ENCODE measurements at places on chromosomes 16 and 17.

GRCh38 chr16:28826141-28826540, 3.3 kb downstream of the ATXN2L start:
- no peak for DNase-seq

DNA sequence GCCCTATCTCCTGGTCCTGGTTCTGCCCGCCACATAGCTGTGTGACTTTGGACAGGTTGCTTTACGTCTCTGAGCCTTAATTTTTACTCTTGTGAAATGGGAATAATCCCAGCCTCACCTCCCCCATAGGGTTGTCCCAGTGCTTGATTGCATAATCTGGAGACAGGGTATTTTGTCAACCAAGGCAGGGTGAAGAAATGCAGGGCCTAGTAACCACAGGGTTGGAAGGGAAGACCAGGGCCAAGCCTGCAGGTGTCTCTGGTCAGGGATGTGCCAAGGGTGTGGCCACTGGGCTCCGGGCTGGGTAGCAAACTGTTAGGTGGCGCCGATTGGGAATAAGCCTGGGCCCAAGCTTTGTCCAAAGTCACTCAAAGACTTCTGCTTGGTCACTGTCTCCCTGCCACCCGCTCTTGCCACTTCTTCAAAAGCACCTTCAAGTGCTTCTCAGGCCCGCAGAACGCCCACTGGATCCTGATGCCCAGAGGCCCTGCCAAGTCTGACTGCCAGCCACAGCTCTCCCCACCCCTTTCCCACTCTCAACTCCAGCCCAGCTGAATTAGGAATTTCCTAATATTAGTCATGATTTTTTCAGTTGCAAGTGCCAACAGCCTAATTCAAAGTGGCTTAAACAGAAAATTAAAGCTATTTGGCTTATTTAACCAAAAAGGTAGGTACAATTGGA, 20.6 kb upstream of the COL1A1 start:
- no peak for DNase-seq

DNA sequence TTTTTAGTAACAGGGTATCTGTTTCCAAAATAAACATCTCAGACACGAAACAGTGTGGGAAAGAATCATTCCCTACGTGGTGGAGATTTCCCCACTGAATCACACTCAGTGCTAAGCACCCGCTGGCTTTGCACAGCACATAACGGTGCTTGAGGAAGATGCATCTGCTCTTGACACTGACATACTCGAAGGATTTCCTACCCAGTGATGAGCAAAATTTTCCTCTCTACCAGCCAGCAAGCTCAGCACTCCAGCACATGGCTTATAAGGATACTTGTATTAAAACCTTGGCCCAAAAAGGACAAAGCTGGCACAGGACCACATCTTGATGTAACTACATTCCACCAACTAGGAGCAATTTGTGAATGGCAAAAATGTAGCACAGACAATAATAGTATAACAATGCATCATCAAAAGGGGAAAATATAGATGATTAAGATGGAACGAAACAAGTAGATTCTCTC, 59.0 kb downstream of the ANKFY1 start:
- DNase-seq: no peak

GRCh38 chr16:28874406-28874805, 3.9 kb upstream of the ATP2A1 start:
- DNase-seq: no peak

- no peak for DNase-seq
These were observed 24.5 kb downstream of the PIK3R5 start for GRCh38 chr17:8940866-8941471.

DNA sequence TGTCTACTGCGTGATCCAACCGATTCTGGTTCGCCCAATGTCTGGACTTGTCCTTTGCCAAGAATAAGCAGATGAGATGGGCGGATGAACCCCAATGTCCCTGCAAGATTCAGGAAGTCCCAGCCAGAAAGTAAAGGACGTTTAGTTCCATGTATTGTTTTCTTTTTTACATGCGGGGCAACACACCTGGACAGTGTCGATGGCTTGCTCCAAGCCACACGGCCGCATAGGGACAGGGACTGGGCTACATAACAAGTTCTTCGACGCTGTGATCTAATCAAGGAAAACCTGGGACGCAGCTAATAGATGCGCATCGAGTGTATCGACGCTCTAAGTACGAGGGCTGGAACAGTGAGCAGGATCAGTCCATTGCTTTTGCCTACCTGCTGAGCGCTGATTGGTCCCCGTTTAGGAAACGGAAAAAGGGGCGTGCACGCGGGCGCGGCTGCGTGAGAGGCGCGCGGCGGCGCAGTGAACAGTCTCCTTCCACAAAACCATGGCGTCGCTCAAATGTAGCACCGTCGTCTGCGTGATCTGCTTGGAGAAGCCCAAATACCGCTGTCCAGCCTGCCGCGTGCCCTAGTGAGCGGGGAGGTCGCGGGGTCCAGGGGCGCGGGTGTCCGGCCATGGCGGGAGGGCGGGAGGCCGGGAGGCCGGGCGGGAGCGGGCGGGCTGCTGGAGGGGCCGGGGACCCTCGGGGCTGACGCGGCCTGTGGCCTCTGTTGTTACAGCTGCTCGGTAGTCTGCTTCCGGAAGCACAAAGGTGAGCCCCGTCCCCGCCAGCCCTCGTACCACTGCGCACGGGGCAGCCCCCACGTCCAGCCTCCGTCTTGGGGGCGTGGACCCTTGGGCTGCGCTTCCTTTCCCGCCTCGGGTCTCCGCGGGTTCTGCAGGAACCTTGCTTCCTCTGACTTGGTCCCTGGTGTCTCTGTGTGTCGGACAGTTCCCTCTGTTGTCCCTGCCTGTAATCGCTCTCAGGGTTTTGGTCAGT, at the start of gene ZNHIT3:
Gene ZNHIT3 (plus strand): TSS at position 478 of the 991 bp plus-strand sequence. CDS start 19 bp downstream, at position 497.
- DNase-seq: peak; percentile 93

DNA sequence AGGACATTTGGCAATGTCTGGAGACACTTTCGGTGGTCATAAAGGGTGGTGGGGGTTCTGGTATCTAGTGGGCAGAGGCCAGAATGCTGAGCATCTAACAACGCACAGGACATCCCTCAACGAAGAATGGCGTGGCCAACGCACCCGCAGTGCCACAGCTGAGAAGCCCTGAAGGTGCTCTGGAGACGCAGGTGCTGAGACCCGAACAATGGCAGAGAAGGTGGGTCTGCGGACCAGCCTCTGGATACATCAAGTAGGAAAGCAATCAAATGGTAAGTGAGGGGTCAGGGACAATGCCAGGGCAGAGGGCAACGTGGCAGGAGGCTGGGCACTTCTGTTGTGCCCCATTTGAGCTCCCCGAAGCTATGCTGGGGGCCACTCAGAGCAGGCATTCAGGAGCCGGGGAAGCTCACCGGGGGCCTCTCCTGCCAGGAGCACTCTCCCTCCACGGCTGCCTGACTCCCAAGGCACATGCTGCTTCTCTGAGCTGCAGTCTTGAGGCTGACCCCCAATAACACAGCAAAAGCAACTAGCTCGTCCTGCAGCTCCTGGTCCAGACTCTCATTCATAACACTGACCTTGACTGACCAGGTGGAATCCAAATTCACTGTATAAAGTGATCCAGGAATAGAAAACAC, 26.0 kb downstream of the SPHK1 start:
- DNase-seq: no peak

- DNase-seq: no peak
These were observed 15.5 kb downstream of the SPNS2 start for GRCh38 chr17:4514206-4514605.

Measured in NCI-H1105 (cell line).